ENCODE measurements at places on chromosomes 7 and 10.

- no peak overlapping the region for H3K4me3 ChIP-seq
- H3K27me3 ChIP-seq: no peaks in the 10 kb centered on the region
- no peak overlapping the region for H3K27ac ChIP-seq
- no peak for DNase-seq
- H3K4me1 ChIP-seq: peaks cover 16% of the 10 kb centered on the region
- H3K36me3 ChIP-seq: no peaks in the 10 kb centered on the region
Measured at GRCh38 chr7:1814089-1814811, 144.2 kb downstream of the ELFN1 start.

DNA sequence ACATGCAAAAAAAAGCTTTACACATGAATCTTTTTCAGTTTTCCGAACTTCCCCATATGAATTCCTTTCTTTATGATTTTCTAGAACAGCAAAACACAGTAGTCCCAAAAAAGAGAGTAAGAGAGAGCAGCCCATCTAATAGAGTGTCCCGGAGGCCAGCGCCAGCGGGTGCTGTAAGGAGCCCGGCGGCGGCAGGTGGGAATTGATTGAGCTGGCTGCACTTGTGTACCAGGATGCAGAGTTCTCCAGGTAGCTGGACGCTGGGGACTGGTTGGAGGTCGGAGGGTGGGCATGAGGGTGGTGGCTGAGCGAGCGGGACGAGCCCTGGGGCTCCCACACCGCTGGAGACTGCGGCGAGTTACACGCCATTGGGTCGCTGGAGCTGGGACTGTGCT, 4.0 kb downstream of the DLX5 start:
- H3K36me3 ChIP-seq: no peaks in the 10 kb centered on the region
- H3K27ac ChIP-seq: peak overlapping the region; percentile 95
- peak overlapping the region; percentile 24 for H3K4me3 ChIP-seq
- H3K27me3 ChIP-seq: peaks cover 96% of the 10 kb centered on the region
- peaks cover 10% of the 10 kb centered on the region for H3K4me1 ChIP-seq

DNA sequence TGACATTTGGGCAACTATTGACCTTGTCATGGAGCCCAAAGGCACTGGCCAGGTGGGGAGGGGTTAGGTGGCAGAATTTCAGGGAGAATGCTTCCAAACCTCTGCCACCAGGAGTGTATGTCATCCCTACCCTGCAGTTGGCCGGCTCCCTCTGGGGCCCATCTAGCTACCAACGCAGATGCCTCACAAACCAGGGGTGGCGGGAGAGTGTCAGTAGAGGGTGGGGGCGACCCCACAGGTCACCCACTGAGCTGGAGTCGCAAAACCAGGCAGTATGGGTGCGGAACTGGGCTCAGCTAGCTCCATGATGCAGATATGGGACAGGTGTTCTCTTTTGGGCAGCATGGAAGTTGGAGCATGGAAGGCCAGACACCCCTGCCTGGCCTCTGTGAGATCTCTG, 51.4 kb downstream of the FAM241B start:
- no peak for DNase-seq
- H3K27ac ChIP-seq: no peak overlapping the region
- no peaks in the 10 kb centered on the region for H3K36me3 ChIP-seq
- no peak overlapping the region for H3K4me3 ChIP-seq
- no peaks in the 10 kb centered on the region for H3K27me3 ChIP-seq
- H3K4me1 ChIP-seq: peaks cover 39% of the 10 kb centered on the region

DNA sequence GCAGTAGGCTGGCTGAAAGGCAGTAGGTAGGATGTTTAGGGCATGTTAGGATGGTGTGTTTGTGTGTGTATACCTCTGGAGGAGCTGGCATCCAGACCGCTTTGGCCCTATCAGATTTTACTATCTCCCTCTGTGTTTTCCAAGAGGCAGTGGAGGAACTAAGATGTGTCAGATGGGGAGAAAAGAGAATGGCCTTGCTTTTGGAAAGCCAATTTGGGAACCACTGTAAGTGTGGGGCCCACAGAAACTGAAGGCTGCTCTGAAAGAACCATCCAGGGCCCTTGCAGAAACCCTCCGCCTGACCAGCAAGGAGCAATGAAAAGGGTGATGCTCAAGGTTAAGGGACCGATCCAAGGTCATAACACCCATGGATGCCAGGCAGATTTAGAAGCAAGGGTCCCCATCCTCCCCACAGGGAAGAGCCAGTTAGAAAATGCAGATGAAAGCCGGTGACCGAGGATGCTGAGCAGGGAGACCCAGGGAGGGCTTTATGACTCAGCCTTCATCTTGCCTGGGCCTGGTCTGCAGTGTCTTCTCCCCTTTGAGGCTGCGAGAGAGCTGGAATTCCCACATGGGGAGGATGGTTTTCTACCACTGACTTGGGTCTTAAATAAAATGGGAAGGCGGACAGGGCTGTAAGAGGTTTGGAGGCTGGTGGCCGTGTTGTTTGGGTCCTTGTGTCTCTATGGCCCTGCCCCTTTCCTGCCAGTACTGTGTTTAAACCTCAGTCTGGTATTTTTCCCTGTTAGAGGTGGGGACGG, 275.8 kb downstream of the LRMDA start:
- no peak for DNase-seq
- peaks cover 14% of the 10 kb centered on the region for H3K4me1 ChIP-seq
- no peaks in the 10 kb centered on the region for H3K36me3 ChIP-seq
- H3K4me3 ChIP-seq: no peak overlapping the region
- H3K27me3 ChIP-seq: peaks cover 2% of the 10 kb centered on the region
- no peak overlapping the region for H3K27ac ChIP-seq

DNA sequence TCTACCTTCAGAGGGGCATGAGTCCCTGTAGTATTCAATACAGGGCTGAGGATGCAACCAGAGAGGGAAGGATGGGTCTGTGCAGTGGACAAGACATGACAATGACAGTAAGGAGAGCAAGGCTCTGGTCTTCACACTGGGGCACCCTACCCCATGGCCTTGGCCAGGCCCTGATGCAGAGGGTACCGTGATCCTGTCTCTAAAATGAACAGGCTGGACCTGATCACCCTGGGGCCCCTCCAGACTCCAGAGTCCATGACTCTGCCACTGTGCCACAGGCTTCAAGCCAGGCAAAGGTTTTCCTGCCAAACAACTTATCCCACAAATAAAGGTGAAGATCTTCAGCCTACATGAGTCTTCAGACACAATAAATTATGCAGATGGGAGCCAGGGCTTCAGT, 4.9 kb downstream of the MAT1A start:
- H3K27me3 ChIP-seq: no peaks in the 10 kb centered on the region
- no peak for DNase-seq
- no peaks in the 10 kb centered on the region for H3K4me1 ChIP-seq
- no peaks in the 10 kb centered on the region for H3K36me3 ChIP-seq
- H3K27ac ChIP-seq: no peak overlapping the region

GRCh38 chr7:131655447-131655846, 99.0 kb upstream of the PODXL start:
- no peaks in the 10 kb centered on the region for H3K4me1 ChIP-seq
- DNase-seq: no peak
- no peaks in the 10 kb centered on the region for H3K36me3 ChIP-seq
- H3K27me3 ChIP-seq: no peaks in the 10 kb centered on the region

GRCh38 chr7:92460109-92460508, 12.8 kb downstream of the GATAD1 start:
- H3K27ac ChIP-seq: no peak overlapping the region
- no peaks in the 10 kb centered on the region for H3K27me3 ChIP-seq
- no peaks in the 10 kb centered on the region for H3K4me1 ChIP-seq
- no peak overlapping the region for H3K4me3 ChIP-seq
- DNase-seq: no peak

DNA sequence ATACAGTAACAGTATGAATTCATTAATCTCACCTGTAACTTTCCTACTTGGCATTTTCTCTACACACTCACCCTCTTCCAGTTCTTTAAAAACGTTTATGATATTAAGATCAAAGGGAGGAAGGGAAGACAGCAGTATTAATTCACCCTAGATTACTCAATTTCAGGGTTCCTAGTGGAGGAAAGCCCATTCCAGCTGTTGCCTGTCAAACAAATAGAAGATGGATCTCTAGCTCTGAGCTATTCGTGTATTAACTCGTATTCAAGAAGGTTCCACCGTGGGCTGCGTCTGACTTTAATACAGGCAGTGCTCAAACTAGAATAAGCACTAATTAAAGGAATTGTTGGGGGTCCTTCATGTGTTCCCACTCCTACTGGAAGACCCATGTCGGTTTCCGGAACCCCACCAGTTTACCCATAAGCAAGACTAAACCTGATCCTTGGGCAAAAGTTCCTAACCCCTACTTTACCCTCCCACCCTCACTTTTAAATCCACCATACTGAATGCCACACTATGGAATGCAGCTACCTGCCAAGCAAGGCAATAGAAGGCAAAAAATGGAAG, 2.1 kb downstream of the NANOS1 start:
- no peak for DNase-seq
- H3K4me3 ChIP-seq: no peak overlapping the region
- H3K4me1 ChIP-seq: peaks cover 7% of the 10 kb centered on the region
- H3K27me3 ChIP-seq: no peaks in the 10 kb centered on the region

DNA sequence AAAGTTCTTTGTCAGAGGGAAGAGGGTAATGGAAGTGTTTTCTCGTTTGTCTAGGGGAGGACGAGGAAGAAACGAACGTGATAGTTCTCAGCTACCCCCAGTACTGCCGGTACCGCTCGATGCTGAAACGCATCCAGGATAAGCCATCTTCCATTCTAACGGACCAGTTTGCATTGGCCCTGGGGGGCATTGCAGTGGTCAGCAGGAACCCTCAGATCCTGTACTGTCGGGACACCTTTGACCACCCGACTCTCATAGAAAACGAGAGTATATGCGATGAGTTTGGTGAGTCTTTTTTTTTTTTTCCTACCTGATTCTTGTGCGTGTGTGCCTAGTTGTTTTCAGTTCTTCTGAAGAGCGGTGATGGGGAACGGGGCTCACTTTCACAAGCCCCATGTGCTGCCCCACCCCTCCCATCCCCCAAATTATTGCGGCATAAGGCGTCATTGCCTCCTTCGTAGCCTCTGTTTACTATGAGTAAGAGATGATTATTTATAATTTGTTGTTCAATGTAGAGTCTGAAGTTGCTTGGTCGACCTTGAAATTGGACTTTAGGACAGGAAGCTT, 98.6 kb downstream of the ARID5B start:
- no peak overlapping the region for H3K27ac ChIP-seq
- DNase-seq: no peak
- H3K36me3 ChIP-seq: no peaks in the 10 kb centered on the region
- H3K27me3 ChIP-seq: no peaks in the 10 kb centered on the region
- H3K4me3 ChIP-seq: no peak overlapping the region

GRCh38 chr10:15469111-15469510, 98.0 kb upstream of the FAM171A1 start:
- H3K4me3 ChIP-seq: no peak overlapping the region
- H3K4me1 ChIP-seq: peaks cover 12% of the 10 kb centered on the region
- no peak for DNase-seq
- H3K27me3 ChIP-seq: no peaks in the 10 kb centered on the region
- H3K36me3 ChIP-seq: no peaks in the 10 kb centered on the region

Measured in hepatocyte (in vitro differentiated cells).